Thyroid gland (tissue), 4 donors: ENCODE measurements at places on chromosomes 2 and 18. TPM values are rescaled to one million over a fixed set of nuclear protein-coding genes. Genes with fewer than 3 reads are reported as not detected.
A peak's percentile ranks its signal among the peaks of the same experiment; 100 is the strongest.

The EN1 gene
- not detected for total RNA-seq

GRCh38 chr18:15198116-15198389 is 450.1 kb downstream of the ANKRD30B start:
- DNase-seq: no peak

DNA sequence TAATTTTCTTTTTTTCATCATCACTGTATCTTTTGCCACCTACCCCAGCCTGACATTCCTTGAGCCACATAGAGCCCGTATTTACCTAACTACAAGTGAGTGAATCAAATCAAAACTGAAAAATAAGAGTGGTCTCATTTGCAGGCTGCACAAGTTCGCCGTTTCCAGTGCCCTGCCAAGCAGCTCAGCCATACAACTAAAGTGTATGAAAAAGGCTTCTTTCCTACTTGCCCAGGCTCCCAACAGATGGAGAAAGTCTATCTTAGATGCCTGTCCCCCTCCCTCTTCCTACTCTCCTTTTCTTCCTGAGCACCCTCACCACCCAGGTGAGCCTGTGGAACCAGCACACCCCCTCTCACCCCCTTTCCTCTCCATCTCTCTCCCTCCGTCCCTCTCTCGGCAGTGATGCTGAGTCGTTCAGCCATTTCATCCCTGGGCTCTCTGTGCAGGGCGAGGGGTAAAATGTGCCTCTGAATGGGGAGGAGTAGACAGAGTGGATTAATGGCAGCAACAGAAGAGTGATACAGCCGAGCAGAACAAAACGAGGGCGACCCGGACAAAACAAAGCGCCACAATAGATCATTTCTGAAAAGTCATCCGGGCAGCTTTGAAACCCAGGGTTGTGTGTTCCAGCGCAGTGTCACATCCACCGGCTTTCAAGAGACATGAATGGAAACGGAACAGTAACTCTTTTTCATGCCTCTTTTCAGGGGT is 65.0 kb upstream of the POU3F3 start:
- no peak for DNase-seq

DNA sequence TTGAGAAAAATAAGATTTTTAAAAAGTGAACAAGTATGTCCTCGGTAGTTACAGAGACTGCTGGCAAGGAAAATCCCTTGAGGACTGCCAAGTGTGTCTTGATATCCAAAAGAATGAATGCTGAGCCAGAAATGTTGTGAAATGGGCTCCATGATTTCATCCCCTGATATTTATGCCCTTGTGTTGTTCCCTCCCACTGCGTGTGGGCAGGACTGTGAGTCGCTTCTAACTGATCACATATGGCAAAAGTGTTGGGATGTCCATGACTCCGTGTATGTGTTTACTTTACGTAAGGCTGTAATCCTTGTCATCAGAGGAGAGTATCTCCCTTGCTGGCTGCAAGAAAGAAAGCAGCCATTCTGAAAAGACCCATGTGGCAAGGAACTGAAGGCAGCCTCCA is 285.1 kb downstream of the SS18 start:
- DNase-seq: no peak

The CPLX4 gene
- not detected for total RNA-seq

GRCh38 chr2:134253117-134253704 is 661 bp upstream of the MGAT5 start:
- DNase-seq: no peak

The ZNF385B gene
- 2.8 TPM for total RNA-seq

DNA sequence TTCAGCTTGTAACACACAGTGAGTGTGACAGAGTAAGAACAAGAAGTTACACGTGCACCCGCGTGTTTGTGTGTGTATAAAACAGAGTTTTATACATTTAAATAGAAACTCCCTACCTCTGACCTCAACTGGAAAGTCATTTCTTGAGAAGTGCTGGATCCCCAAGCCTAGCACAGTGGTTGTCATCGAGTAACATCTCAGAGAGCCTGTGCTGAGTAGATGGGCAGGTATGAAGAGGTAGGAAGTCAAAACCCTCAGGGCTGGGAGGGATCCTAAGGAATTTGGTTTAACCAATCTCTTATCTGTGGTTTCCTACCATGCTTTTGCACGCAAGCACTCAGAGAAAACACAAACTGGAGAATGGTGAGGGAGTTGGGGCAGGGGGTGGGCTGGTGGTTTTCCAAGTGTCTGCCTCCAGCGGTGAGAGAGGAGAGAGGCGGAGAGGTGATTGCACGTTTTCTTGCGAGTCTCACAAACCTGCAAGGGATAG is 9.2 kb downstream of the ACOXL start:
- no peak for DNase-seq

The MROH2A gene
- total RNA-seq: 3.5 TPM

- no peak for DNase-seq
Observed at GRCh38 chr2:12895017-12895416, 178.3 kb downstream of the TRIB2 start.

GRCh38 chr2:162053066-162053807 is 20.8 kb downstream of the DPP4 start:
- no peak for DNase-seq

The RAPGEF4 gene
- 16.2 TPM for total RNA-seq

The IL36B gene
- total RNA-seq: not detected

DNA sequence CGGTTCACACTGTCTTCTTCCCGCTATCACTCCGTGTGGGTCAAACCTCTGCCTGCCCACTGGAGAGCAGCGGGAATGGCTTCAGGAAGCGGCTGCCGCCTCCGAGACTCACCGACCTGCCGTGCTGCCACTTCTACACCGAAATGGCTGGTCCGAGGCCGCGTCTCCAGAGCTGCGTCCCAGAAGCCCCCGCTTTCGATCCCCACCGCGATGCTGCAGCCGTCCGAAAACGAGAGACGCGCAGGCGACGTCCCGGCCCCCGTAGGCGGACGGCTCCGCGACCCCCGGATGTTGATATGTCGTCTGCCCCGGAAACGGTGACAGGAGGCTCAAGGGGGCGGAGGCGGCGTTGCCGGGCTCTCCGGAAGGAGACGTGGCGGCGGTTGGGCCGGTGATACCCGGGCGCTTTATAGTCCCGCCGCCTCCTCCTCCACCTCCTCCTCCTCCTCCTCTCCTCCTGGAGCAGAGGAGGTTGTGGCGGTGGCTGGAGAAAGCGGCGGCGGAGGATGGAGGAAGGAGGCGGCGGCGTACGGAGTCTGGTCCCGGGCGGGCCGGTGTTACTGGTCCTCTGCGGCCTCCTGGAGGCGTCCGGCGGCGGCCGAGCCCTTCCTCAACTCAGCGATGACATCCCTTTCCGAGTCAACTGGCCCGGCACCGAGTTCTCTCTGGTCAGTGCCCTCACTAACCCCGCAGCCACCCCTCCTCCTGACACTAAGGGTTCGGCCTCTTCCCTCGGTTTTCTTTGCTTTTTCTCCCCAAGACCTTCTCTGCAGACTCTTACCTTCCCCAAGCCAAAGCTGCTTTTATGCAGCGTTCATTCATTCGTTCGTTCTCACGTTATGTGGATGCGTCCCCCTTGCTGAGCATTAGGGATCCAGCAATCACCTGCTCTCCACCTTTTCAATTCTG is at the start of the genes ASB3 and ERLEC1:
Gene ASB3, minus strand, starts transcription at position 249 of the 909 bp plus-strand sequence. CDS start 21,381 bp downstream, outside the sequence.
Gene ERLEC1, plus strand, starts transcription at position 340 of the 909 bp plus-strand sequence. Its CDS starts 167 bp downstream, at position 507.
- peak; percentile 91 for DNase-seq

The KLHL30 gene
- total RNA-seq: 0.67 TPM

DNA sequence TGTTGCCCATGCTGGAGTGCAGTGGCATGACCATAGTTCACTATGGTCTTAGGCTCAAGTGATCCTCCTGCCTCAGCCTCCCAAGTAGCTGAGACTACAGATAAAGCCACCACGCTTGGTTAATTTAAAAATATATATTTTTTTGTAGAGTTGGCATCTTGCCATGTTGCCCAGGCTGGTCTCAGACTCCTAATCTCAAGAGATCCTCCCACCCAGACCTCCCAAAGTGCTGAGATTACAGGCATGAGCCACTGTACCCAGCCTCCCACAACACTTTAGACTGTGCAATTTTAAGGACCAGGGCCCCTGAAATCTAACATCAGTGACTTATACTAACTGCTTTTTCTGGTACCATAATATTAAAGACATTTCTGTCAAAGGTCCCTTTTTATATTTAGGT is 5.2 kb downstream of the TXNDC2 start:
- no peak for DNase-seq

The ADI1 gene
- 54.3 TPM for total RNA-seq

DNA sequence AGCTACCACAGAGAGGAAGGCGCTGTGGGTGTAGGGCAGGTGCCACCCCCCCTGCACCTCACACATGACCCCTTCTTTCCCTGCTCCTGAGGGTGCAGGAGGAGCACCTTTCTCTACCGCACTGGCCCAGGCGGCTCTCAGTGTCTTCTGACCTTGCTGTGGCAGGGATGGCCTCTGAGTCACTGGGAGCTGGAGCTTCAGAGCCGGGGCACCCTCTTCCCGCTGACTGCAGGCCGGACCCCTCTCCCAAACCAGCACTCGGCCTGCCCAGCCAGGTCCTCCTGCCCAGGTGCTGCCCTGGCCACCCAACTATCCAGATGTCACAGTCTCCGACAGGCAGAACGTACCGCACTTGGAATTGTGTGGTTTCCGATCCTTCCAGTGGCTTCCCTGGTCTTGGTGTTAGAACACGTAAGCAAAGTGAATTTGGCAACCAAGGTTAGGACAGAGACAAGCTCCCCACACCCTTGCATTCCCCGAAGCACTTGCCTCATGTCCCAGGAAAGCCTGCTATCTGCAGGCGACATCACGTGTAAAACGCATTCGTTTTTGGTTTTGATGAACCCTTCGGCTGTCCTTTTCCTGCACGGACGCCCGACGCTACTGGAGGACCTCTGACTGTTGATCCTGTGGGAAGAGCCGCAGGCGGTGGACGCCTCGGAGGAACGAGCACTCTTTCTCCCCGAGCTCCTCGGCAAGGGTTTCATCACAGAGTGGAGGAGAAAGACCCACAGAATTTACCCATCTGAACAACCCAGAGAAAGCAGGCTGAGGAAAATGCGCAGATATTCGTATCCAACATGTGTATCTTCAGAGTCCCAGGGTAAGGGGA is 24.7 kb upstream of the KCNG2 start:
- DNase-seq: no peak

DNA sequence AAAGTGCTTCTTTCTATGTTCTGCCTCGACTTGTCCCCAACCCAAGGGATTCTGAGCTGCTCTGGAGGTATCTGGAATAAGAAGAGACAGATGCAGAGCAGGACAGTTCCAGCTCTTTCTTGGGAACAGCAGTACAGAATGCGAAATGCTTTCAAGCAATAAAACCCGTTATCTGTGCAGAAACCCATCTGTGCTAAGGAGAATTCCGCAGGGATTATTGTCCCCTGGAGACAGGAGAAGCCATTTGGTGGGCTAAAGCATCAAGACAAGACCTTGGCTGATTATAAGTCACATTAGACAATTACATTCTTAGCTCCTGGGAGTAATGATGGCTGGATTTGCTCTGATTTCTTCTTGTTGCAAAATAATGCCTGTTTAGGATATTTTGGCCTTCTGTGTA is 185.4 kb upstream of the GLI2 start:
- DNase-seq: no peak

The DYNAP gene
- not detected for total RNA-seq

GRCh38 chr2:43611987-43612894 is 16.4 kb upstream of the THADA start:
- DNase-seq: peak; percentile 71

DNA sequence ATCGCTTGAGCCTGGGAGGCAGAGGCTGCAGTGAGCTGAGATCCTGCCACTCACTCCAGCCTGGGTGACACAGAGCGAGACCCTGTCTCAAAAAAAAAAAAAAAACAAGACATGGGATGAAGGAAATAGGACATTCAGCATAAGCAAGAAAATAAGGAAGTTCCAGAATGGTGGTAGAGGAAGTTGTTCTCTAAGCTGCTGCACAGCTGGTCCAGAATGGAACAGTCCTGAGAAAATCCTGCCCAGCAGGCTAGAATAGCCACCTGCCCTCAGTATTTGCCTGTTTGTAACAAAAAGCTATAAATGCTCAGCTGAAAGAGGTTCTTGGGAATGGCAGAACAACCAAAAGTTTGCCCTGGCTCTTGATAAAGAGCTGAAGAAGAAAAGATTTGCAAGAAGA is 11.1 kb upstream of the MAPRE3 start:
- no peak for DNase-seq

DNA sequence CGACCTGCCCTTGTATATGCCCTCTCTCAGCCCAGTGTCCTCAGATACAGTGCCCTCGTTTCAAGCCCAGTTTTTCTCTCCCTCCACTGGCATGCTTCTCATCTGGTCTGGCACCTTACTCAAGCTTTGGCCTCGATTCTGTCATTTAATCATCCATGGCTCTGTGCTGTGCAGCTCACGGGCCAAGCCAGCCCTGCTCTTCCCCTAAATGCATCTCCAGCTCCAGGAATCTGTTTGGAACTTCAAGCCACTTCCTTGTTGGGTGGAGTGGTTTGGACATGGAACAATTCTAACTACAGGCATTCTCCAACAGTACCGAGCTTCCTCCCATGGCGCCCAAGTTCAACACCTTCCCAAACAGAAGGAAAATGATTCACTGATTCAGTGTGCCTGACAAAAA is 76.7 kb upstream of the ZNF397 start:
- DNase-seq: no peak

The POTEC gene
- total RNA-seq: not detected

DNA sequence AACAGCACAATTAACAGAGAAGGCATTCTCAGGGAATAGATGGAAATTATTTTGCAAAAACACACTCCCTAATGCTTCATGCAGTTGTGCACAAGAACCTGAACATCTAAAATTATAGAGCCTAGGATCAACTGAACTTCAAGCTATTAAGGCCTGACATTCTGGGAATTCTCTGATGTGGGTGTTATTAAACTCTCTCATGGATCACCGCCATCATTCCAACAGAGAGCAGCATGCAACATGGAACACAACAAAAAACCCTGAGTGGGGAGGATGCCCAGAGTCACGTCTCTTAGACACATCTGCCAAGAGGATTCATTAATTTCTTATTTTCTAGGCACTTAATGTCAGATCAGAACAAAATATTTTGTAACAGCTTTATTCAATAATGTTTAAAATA is 543.8 kb downstream of the ERBB4 start:
- no peak for DNase-seq

DNA sequence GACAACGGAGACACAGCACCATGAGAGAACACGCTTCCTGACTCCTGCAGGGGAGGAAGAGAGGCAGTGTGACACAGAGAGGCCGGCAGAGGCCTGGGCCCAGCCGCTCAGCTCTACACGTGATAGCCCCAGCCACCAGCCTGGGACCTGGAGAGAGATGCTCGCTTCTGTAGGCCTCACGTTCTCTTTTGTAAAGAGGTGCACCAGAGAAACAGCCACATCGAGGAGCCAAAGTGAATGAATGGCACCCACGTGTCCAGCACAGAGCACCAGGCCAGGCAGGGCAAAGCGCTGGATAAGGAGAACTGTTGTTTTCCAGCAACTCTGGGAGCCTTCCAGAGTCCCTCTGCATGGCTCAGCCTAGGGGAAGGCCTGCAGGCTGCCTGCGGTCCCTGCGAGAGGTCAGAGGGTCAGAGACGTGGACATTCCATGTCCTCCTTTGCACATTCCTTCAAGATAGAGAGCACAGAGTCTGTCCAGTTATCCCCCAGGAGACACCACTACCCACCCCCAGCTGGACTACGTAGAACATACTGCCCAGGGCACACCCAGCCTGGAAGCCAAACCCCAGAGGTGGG is 14.2 kb downstream of the LIMS2 start:
- no peak for DNase-seq

- DNase-seq: no peak
Observed at GRCh38 chr18:31044926-31045325, 2.4 kb upstream of the DSC3 start.

- no peak for DNase-seq
Observed at GRCh38 chr18:79680891-79681339, 1.3 kb downstream of the CTDP1 start.

The KCNK3 gene
- total RNA-seq: 8.3 TPM
